Anterior cingulate cortex (tissue), 58 donors: ENCODE measurements at places on chromosomes 16 and 17.

- DNase-seq = no peak
These were observed 216 bp downstream of the VPS9D1 start for GRCh38 chr16:89720551-89720812.

DNA sequence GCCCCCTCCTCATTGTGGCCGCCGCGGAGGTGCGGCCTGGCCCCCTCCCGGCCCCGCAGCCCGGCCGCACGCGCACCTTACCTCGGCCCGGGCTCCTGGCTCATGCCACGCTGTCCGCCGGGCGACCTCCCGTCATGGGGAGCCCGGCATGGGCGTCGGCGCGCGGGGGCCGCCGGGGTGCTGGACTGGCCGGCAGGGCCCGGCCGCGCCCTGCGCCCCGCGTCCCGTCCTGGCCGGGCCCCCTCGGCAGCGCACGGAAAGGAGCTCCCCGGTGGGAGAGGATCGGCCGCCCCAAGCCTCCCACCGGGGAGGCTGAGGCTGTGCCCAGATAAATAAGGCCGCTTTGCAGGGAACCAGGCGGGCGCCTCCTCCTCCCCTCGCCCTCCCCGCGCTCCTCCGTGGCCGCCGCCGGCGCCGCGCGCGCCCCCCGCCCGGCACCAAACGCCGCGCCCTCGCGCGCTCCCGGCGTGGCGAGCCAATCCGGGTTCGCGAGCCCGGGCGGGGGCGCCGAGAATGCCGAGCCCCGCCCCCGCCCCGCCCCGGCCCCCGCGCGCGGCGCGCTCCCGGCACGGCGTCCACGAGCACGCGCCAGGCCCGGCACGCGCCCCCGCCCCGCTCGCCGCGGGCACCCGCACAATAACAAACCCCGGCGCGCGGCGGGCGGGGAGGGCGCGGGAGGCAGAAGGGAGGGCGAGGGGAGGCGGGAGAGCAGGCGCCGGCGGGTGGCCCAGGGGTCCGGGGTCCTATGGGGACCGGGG lies at the start of gene FBXL16:
FBXL16 (minus strand) TSS at position 371 of the 758 bp plus-strand sequence. CDS start 8,396 bp downstream, outside the sequence.
- peak; percentile 33 for DNase-seq

DNA sequence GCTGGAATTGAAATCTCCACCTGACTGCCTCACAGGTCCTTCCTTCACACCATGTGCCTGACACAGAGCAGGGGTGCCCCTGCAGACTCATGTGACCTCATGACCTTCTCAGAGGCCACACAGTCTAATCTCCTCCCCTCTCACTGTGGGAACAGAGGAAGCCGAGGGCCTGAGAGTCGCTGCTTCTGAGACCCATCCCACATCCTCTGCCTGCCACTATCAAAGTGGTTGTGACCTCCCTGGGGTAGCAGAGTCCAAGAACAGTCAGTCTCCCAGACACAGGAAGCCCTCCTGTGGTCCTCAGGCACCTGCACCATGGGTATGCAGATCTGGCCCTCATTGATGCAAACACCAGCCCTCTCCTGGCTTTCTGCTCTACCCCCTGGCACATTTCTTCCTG lies 78.5 kb downstream of the RAB11FIP4 start:
- no peak for DNase-seq

GRCh38 chr17:37480427-37480826 lies 9.3 kb upstream of the DUSP14 start:
- DNase-seq = no peak

DNA sequence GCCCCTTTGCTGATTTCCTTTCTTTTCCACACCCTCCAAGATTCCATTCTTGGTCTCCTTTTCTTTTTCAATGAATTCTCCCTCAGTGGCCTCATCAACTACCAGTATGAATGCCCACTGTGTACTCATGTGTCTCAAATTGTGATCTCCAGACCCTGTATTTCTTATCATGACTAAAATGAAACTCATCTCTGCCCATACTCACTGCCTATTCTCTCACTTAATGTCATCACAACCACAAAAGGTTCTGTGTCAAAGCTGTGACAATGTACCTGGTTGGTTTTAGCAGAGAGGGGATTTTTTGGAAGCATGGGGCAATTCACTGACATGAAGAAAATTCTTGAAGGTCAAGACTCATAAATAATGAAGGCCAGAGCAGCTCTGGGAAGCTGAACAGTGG lies 11.5 kb upstream of the TBX4 start:
- no peak for DNase-seq

- DNase-seq = no peak
These were observed 4.1 kb downstream of the GRIN2A start for GRCh38 chr16:10178080-10178479.

GRCh38 chr17:72175787-72176515 lies 55.1 kb downstream of the SOX9 start:
- DNase-seq = no peak

DNA sequence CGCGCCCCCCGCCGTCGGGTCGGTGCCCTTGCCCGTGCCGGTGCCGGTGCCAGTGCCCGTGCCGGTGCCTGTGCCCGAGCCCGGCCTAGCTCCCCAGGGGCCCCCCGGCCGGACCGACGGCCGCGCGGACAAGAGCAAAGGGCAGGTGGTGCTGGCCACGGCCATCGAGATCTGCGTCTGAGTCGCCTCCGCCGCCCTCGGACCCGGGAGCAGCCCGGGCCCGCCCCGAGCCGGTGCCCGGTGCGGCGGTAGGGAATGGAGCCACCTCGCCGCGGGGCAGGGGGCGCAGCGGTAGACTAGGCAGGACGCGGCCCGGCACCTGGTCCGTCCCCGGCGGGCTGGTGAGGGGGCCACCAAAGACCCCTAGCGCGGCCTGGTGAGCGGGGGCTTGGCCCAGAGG lies 28.4 kb downstream of the SBK1 start:
- no peak for DNase-seq

DNA sequence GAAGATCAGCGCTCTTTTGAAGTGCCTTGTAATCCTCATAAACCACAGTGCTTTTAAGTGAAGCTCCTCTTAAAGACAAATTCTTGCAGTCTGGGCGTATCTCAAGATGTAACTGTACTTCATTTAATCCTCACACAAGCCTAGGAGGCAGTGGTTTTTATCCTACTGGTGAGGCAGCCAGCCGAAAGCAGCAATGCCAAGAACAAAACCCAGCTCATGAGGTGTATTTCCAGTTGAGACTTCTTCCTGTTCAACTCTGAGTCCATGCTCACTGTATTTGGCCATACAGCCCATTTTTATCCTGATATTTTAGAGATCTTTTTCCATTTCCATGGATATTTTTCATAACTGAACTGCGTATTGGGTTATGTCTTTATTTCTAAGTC lies 13.7 kb downstream of the CTRB2 start:
- no peak for DNase-seq

- DNase-seq = no peak
These were observed 22.0 kb upstream of the IL4R start for GRCh38 chr16:27291722-27292240.

- DNase-seq = no peak
These were observed 24.4 kb upstream of the ABAT start for GRCh38 chr16:8649829-8650554.

DNA sequence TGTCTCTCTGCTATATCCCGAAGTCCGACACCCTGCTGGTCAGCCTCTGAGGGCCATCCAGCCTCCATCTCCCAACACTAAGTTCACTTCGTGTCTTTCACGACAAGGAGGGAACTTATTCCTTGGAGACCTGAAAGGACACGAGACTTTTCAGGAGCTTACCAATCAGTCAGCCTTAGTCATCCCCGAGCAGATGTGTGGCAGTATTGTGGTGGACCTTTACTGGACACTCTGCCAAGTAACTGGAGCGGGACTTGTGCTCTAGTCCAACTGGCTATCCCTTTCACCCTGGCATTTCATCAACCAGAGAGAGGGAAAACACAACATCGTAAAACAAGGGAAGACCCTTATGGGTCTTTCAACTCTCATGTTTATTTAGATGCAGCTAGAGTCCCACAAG lies 87.1 kb downstream of the EMP2 start:
- no peak for DNase-seq

GRCh38 chr16:7420079-7420478 lies 87.4 kb downstream of the RBFOX1 start:
- no peak for DNase-seq

DNA sequence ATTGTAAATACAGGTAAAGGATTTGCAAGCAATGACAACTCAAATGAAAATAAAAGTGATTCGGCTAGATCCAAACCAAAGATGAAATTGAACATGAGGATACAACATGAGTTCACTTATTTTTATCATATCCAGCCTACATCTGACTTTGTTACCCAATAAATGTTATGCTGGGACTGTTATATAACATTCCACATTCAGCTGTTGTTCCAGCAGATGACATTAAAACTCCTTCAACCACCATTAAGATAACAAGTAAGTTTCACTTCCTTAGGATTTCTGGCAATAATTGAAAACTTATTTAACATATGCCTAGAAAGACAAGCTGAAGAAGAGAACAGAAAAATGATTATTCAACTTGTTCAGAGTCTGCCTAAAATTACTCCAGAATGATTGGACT lies 729.4 kb downstream of the CDH11 start:
- DNase-seq = no peak

GRCh38 chr17:78474614-78475146 lies 96.2 kb downstream of the PGS1 start:
- DNase-seq = no peak

DNA sequence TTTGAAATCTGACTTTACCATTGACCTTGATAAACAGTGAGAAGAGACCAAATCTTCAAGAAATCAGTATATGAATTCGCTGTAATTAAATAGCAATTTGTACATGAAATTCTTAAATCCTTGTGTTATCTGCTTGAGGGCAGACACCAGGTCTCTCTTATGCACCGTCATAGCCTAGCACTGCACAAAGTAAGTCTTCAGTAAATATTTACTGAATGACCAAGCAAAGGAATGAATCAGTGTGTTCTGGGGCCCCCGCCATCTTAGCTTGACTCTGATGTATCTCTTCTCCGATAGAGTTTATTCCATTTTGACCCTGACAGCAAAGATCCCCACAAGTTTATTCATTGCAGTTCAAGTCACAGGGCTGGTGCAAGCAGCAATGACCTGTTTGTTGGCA lies 328.0 kb downstream of the TMEM114 start:
- no peak for DNase-seq

DNA sequence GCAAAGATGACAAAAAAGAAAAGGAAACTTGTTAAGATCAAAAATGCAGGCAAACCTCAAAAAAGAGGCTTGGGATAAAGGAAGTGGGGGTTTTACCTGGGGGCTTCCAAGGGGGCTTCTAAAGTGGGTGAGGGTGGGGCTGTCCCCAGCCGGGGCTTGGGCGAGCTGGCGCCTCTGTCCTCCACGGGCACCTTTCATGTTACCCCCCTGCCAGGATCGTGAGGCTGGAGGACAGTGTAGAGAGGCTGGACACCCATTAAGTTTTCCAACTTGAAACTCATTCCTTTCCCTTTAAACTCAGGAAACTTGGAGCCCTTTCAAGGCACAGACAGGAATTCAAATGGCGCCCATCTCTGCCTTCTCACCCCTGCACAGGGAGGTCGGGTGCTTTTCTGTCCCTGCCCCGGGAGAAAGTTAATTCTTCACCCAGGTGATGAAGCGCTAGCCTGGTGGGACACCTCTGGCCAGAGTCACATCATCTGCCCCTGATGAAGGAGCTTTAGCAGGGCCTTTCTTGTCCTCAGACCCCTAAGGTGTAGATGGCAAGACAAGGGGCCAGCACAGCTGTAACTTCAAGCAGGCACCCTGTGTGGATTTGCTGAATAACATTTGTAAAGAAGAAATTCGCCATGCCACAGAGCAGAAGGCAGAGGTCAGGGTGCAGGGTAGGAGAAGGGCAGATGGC lies 87.3 kb downstream of the C16orf78 start:
- no peak for DNase-seq

GRCh38 chr16:64475627-64476351 lies 646.1 kb downstream of the CDH11 start:
- no peak for DNase-seq

GRCh38 chr17:29764748-29765147 lies 142.0 kb upstream of the CORO6 start:
- DNase-seq = no peak

- no peak for DNase-seq
These were observed 72.1 kb upstream of the RCVRN start for GRCh38 chr17:9977180-9977575.

- peak; percentile 10 for DNase-seq
These were observed 23.0 kb downstream of the NSMCE1 start for GRCh38 chr16:27245276-27246172.

DNA sequence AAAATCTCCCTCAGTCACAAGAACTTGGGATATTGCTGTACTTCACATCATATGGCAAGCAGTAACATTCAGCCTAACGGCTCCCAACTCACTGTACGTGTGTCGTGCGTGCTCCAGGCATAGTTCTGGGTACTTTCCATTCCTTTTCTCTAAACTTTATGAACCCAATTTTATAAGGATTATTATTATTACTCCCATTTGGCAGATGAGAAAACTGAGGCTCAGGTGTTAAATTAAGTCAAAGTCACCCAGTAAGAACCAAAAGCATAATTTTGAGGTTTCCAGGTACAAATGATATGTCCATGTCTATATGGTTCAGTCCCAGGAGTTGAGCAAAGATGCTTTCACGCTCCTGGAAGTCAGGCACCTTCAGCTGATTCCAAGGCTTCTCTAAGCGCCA lies 4.8 kb upstream of the C1QBP start:
- no peak for DNase-seq

DNA sequence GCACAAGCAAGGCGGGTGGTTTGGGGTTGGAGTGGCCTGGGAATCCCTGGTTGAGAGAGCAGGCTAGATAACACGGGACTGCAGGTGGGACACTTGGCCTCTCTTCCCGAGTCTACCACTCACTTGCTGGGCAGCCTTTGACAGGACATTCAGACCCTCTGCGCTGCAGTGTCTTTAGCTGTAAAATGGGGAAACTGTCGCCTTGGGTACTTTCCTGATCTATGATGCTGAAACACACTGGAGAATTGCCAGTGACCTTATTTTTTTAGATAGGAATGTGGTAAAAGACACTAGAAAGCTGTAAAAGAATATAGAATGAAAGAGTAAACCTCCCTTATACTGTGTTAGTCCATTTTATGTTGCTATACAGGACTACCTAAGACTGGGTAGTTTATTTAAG lies 30.5 kb downstream of the KSR1 start:
- DNase-seq = no peak

DNA sequence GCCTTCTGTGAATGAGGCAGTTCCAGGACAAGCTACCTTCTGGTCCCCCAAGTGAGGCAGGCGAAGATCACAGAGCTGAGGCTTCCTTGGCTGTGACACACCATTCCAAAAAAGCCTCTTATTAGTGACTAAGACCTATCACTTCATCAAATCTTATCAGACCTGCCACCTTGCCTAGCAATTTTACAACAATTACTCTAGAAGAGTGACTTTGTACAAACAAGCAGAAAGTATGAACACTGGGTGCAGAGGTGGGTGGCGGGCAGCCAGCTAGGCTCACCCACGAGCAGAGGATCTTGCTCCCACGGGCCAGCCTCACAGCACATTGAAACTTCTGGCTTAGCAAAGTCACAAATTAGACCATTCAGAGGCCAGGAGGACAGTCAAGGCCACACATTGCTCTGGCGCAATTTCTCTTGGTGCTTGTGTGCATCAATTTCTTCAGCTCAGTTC lies 2.2 kb upstream of the ICAM2 start:
- DNase-seq = no peak
